ENCODE measurements at places on chromosomes 2 and 18.

DNA sequence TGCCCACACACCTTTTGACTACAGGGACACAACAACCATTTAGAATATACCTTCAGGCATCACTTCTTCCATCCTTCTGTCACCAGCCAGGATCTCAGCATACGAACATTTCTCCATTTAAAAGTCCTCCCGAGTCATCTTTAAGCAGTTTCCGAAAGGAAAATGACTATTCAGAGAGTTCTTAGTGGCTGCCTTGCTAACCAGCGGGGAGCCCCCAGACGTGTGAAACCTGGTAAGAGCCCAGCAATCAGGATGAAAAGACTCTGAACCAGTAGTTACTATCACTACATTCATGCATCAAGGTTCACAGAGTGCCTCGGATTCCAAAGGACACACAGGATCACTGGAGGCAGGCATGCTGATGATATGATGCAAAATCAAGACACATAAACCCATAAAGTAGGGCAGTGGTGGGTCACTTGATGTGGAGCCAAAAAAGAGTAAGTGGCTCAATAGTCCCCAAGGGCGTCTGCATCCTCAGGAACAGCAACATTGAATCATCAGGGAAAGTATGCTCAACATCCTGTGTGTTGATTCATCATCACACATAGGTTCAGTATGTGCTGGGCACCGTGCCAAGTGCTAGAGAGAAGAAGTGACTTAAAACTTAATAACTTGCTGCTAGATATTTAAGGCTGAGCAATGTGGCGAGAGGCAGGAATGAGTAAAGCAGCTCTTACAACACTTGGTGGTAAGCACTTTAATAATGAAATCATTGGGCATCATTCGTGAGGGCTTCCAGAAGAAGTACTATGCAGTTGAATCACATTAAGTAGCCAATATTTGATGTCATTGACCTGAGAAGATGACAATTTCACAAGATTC lies 4.4 kb downstream of the CCL20 start:
- peaks cover 9% of the 10 kb centered on the region for H3K4me1 ChIP-seq
- peak overlapping the region; percentile 11 for H3K4me3 ChIP-seq
- no peaks in the 10 kb centered on the region for H3K36me3 ChIP-seq
- no peaks in the 10 kb centered on the region for H3K27me3 ChIP-seq
- peak; percentile 100 for DNase-seq

DNA sequence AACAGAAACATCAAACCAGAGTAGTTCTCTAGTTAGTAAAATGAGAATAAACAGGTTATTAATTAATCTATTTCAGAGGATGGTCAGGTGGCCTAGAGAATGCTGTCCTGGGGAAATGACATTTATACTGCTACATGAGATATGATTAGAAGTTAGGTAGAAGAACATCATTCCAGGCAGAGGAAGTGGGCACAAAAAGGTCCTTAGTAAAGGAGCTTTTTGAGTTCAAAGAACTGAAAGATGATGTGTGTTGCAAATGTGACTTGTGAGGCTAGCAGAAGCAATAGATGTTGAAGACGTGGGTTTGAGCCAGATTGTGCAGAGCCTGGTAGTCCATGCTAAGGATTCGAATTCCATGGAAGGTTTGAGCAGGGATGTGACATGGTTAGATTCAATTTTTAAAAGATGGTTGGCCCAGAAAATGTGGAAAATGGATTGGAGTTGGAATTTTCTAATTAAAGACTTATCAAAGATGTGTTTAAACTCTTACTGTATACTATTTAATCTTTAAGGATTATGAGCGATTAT lies 34.2 kb downstream of the RAB10 start:
- no peak for DNase-seq
- H3K36me3 ChIP-seq = no peaks in the 10 kb centered on the region
- no peak overlapping the region for H3K27ac ChIP-seq
- H3K4me3 ChIP-seq = no peak overlapping the region
- H3K4me1 ChIP-seq = no peaks in the 10 kb centered on the region

DNA sequence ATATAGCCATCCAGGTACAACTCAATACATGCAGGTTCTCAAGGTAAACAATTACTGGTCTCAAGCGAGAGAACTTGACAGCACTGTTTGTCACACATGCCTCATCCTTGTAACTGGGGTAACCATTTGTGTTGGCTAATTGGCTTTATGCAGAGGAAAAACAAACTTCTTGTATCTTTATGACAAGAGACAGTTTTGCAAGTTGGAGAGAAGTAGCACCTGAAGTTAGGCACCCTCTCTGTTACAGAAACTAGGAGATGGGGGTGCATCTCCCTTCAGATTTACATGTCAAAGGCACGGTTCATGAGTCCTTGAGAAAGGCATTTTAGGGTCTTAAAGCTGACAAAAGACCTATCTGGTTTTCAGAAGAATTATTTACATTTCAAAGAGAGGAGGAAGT lies 241.7 kb downstream of the CD226 start:
- no peaks in the 10 kb centered on the region for H3K36me3 ChIP-seq
- DNase-seq = no peak
- no peaks in the 10 kb centered on the region for H3K27me3 ChIP-seq
- H3K4me3 ChIP-seq = no peak overlapping the region

- no peak for DNase-seq
- H3K36me3 ChIP-seq = no peaks in the 10 kb centered on the region
- no peak overlapping the region for H3K27ac ChIP-seq
- no peak overlapping the region for H3K4me3 ChIP-seq
Observed at GRCh38 chr18:38244480-38244879, 678.9 kb upstream of the CELF4 start.

DNA sequence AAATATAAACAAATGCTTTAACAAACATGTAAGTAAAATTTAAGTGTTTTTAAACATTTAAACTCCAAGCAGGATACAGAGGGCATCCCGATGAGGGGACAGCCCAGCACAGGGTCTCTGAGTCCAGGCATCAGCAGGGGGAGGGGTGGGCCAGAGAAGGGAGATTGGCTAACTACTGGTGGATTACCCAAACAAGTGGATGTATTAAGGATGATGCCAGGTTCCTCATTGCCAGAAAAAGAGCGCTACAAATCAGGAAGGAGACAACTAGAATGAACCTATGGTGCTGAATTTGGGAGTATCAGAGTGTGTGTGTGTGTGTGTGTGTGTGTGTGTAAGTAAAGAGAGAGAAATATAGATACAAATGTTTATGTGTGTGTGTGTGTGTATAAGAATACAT lies 162.0 kb upstream of the RMP24 start:
- H3K36me3 ChIP-seq = no peaks in the 10 kb centered on the region
- no peak overlapping the region for H3K4me3 ChIP-seq
- no peaks in the 10 kb centered on the region for H3K4me1 ChIP-seq

GRCh38 chr2:123839326-123839725 lies 185.8 kb upstream of the CNTNAP5 start:
- no peak for DNase-seq
- no peaks in the 10 kb centered on the region for H3K4me1 ChIP-seq
- H3K36me3 ChIP-seq = no peaks in the 10 kb centered on the region
- no peaks in the 10 kb centered on the region for H3K27me3 ChIP-seq

GRCh38 chr18:43587538-43588153 lies 310.4 kb upstream of the SYT4 start:
- no peak for DNase-seq
- H3K4me1 ChIP-seq = no peaks in the 10 kb centered on the region
- H3K4me3 ChIP-seq = no peak overlapping the region
- H3K27ac ChIP-seq = no peak overlapping the region
- no peaks in the 10 kb centered on the region for H3K36me3 ChIP-seq
- H3K27me3 ChIP-seq = no peaks in the 10 kb centered on the region

DNA sequence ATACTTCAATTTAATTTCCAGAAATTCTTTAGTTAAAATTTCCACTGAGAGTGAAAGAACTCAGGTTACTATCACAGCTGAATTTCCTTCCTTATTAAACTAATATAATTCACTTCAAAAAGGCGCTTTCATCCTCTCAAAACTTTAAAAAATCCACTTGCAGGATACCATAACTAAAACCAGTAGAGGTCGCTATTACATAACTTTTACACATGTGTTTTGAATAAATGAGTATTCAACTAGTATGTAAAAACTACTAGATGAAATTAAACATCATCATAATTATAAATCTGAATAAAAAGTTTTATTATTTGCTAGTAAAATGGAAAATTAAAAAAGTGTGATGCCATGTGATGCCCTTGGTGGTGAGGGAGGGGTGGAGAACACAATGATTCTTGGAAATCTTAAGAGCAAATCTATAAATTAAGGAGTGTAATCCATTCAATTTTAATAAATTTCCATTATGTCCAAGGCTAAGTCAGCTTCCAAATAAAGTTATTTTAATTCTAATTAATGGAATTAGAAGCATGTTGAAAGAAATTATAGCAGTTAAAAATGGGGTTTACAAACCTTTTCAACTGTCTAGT lies 61.4 kb downstream of the SOS1 start:
- no peak for DNase-seq
- no peak overlapping the region for H3K27ac ChIP-seq
- no peaks in the 10 kb centered on the region for H3K27me3 ChIP-seq
- H3K4me3 ChIP-seq = no peak overlapping the region
- H3K36me3 ChIP-seq = no peaks in the 10 kb centered on the region
- no peaks in the 10 kb centered on the region for H3K4me1 ChIP-seq

Data from ascending aorta (tissue), 2 donors.